Inflammatory macrophage treated with lipopolysaccharide for 4 hours (primary cell): ENCODE measurements at places on chromosomes 11 and 22.

DNA sequence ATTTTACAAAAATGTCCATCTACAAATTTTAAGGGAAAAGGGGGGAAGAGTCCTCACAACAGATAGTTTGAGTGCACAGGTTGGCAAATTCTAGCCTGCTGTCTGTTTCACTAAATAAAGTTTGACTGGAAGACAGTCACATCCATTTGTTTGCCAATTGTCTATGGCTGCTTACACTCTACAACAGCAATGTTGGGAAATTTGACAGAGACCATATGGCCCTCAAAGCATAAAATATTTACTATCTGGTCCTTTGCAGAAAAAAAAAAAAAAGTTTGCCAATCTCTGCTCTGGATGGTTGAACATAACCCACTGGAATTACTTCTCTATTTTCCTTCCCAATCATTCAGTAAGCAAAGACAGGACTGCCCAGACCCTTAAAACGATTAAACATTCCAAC lies 88.2 kb downstream of the FCHSD2 start:
- DNase-seq = no peak

- peak; percentile 95 for DNase-seq
These were observed 12.9 kb downstream of the EHD1 start for GRCh38 chr11:64865286-64866172.

DNA sequence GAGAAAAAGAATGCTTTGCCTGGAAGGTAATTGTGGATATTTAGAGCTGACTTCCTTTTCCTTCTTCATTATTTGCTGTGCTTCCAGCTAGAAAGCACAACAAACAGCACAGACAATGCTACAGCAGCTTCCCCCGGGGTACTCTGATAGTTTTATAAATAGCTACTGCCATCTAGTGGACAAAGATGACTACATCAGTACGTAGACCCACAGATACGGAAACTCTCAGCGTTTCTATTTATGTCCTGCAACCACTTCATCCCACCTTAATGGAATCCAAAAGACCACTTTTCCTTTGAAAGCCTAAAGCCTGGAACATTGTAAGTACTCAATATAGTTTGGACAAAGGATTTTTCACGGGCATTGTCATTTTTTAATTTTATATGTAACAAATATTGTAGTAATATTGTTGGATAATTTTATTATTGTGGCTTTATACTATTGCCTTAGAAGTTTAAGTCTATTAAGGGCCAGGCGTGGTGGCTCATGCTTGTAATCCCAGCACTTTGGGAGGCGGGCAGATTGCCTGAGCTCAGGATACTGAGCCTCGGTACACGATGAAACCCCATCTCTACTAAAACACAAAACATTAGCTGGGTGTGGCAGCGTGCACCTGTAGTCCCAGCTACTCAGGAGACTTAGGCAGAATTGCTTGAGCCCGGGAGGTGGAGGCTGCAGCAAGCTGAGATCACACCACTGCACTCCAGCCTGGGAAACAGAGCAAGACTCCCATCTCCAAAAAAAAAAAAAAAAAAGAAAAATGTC lies 7.5 kb downstream of the HSPA8 start:
- peak; percentile 74 for DNase-seq

DNA sequence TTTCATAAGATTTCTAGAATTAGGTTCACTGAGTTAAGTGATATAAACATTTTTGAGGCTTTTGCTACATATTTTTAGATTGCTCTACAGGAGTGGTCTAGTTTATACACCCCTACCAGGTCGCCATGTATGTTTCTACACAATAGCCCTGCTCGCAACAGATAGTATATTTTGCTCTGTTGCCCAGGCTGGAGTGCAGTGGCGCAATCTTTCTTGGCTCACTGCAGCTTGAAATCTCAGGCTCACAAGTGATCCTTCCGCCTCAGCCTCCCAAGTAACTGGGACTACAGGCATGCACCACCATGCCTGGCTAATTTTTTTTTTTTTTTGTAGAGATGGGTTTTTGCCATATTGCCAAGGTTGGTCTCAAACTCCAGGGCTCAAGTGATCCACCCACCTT lies 10.4 kb downstream of the ZNRF3 start:
- DNase-seq = no peak

DNA sequence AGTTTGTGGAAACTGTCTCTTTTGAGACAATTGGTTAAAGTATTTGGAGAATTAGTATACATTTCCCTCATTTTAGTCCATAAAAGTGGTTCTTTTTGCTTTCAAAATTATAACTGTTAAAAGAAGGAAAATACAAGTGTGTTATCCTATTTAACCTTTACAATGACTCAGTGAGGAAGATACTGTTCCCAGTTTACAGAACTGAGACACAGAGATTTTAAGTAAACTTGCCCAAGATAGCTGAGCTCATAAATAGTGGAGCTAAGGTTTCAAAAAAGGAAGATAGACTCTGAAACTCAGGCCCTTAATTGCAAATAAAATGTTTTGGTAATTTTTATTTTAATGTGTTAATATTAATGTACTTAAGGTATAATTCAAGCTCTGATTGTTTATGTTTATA lies 58.9 kb downstream of the DKK3 start:
- no peak for DNase-seq
